Fibroblast of villous mesenchyme (primary cell): ENCODE measurements at places on chromosomes 7 and 10.

GRCh38 chr10:4980793-4981192, 17.6 kb downstream of the AKR1C1 start:
- DNase-seq, result no peak

DNA sequence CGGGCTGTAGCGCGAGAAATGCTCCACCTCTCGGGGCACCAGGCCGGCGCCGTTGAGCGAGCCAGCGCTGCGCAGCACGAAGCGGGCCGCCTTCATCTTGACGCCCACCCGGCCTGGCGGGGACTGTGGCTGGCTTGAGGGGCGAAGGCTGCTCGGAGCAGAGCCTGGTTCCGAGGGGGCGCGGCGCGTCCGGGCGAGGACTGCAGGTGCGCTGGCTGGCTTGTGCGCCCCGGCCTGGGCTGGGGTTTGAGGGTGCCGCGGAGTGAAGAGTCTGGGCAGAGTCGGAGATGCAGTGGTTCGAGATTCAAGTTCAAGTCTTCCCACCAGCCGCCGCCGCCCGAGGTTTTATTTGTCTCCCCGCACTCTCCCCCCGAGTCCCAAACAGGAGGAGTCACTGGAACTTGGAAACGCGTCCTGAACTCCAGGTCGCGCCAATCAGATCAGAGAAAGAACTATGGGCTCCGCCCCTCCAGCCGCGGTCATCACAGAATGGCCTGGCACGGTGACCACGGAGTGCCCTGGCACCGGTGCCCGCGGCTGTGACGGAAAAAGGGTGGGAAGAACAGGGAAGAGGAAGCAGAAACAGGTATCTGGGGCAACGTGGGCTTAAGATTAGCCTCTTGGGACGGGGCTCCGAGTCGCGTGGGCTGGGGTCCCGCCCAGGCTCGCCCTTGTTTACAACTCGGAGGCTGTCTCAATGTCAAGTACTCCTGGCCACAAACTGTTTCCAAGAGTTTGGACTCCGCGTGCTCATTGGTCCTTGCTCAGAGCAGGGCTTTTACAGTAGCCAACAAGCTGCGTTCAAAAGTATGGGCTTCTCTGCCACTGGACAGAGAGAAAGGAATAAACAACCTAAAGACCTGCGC, at the start of gene PDK4:
Gene PDK4 (minus strand): TSS at position 319 of the 866 bp plus-strand sequence. CDS start 223 bp downstream, at position 96.
- DNase-seq, result peak; percentile 84

- DNase-seq, result peak; percentile 37
Measured at GRCh38 chr10:77501846-77502261, 135.8 kb downstream of the KCNMA1 start.

GRCh38 chr10:19922236-19922963, 106.2 kb downstream of the PLXDC2 start:
- peak; percentile 64 for DNase-seq

DNA sequence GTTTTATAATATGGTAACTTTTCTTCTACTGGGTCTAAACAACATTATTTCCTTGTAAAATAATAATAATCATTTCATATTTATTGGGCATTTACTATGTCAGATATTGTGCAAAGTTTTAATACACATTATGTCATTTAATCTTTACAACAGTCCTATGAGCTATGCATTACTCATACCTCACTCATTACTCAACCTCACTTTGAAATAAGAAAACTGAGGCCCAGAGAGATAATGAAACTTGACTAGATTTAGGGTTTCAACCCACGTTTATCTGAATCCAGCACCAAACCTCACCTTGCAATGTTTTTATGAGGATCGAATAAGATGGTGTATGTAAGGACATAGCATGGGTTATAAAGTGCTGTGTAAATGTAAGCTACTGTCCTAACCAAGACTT, 153.2 kb upstream of the SLC13A1 start:
- peak; percentile 12 for DNase-seq

DNA sequence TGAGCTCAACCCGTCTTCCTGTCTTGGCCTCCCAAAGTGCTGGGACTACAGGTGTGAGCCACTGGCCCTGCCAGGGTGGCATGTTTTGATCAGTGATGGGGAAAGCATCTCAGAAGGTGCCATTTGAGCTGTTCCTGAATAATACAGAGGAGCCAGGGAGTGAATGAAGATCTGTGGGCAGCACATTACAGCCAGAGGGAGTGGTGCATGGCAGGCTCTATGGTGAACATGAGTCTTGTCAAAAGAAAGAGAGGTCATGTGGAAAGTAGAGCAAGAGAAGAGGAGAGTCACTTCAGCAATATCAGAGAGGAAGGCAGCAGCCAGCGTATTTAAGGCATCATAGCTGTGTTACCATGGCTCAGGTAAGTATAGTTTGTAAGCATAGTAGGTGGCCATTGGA, 275.7 kb upstream of the LRGUK start:
- no peak for DNase-seq

GRCh38 chr10:7243873-7244272, 167.0 kb downstream of the SFMBT2 start:
- no peak for DNase-seq

- DNase-seq, result no peak
Measured at GRCh38 chr10:104750291-104750690, 109.2 kb downstream of the SORCS3 start.

DNA sequence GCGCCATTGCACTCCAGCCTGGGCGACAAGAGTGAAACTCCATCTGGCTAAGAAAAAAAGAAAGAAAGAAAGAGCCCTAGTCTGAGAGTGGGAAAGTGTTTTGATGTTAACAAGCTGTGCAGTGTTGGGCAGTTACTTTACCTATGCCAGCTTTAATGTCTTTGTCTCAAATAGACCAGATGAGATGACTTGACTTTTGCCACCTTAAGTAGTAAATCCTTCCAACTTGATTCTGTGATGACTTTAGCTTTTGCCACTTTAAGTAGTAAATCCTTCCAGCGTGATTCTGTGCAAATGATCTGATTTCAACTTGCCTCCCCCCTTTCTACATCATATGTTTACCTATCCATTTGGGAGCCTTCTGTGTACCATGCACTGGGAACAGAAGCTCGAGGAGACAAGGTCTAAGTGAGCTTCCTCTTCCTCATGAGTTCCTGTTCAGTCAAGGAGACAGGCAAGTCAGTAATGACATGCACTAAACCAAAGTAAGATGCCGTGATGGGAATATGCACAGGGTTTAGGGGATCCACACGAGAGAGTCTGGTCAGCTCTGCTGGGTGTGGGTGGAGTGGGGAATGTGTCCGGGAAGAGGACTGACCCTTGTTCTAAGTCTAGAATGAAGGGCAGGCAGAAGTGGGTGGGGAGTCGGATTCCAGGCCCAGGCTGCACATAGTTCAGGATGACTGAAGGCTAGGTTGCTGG, 17.2 kb downstream of the INPP5F start:
- DNase-seq, result no peak

GRCh38 chr7:158588878-158589442, 1.3 kb upstream of the PTPRN2 start:
- no peak for DNase-seq

DNA sequence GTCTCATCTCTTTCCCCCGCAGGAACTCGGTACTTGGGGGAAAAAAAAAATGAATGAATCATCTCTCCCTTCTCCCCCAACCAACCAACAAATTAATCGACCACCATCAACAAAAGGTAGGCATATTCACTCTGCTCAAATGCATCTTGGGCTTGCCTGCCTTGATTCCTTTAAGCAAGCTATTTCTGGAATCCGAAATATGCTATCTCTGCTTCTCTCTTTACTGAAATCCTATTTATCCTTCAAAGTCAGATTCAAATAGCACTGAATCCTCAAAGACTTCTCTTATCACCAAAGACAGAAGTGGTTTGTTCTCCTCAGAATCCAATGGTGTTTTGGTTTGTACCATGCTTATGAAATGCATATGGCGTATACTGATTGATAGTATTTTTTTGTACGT, 49.6 kb upstream of the TPK1 start:
- no peak for DNase-seq

DNA sequence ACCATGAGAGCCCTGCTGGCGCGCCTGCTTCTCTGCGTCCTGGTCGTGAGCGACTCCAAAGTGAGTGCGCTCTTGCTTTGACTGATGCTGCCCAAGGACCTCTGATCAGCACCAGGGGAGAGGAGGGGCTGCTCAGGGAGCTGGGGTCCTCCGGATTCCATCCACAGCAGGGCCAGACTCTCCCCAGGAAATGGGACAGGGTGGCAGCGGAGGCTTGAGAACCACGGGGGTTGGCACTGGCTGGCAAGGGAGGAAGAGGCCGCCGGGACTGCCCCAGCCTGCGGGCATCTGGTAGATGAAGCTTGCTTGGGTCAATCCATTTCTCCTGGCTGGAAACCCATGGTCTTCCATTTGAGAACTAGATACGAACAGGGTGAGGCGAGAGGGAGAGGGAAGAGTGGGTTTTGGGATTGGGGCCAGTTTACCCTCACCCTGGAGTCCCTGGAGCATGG, 647 bp downstream of the PLAU start:
- peak; percentile 59 for DNase-seq

DNA sequence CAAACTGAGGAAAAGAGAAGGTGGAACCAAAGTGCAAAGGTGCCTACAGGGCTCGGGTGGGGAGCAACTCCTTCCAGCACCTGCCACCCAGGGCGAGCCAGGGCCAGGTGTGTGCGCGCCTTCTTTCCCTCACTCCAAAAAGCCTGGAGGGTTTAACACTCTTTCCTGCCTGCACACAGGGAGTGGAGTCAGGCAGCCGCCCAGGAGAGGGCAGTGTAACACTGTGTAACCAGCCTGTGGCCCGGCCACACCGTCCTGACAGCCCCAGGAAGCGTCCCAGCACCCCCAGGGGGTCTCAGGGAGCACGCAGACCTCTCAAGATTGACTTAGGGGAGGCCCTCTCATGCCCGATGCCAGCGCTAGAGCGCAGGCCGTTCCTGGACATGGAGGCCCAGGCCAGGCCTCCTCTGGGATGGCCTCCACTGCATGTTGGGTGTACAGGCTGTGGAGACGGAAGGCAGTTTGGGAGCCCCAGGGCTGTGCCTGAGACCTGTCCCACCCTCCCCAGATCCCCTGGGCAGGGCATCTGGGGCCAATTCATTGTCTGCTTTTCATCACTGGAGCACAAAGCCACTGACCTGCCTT, 13.4 kb downstream of the BRI3 start:
- peak; percentile 49 for DNase-seq

GRCh38 chr7:116339564-116339963, 129.2 kb downstream of the TES start:
- DNase-seq, result peak; percentile 28

- no peak for DNase-seq
Measured at GRCh38 chr10:120953897-120954296, 102.7 kb downstream of the WDR11 start.

- DNase-seq, result no peak
Measured at GRCh38 chr7:20647908-20648776, 32.7 kb downstream of the ABCB5 start.
